Activated naive CD4-positive, alpha-beta T cell treated with Interleukin-2 at 50 U/mL for 16 hours (primary cell): ENCODE measurements at places on chromosomes 6 and 20.
A peak's percentile ranks its signal among the peaks of the same experiment; 100 is the strongest.

- peak; percentile 80 for DNase-seq
Observed at GRCh38 chr20:31560094-31560745, 44.9 kb upstream of the ID1 start.

GRCh38 chr6:6610031-6610591 lies 21.6 kb downstream of the LY86 start:
- peak; percentile 18 for DNase-seq

GRCh38 chr6:148177589-148178233 lies 164.9 kb upstream of the SASH1 start:
- peak; percentile 24 for DNase-seq

- DNase-seq, result no peak
Observed at GRCh38 chr6:14871221-14871620, 374.6 kb upstream of the JARID2 start.

DNA sequence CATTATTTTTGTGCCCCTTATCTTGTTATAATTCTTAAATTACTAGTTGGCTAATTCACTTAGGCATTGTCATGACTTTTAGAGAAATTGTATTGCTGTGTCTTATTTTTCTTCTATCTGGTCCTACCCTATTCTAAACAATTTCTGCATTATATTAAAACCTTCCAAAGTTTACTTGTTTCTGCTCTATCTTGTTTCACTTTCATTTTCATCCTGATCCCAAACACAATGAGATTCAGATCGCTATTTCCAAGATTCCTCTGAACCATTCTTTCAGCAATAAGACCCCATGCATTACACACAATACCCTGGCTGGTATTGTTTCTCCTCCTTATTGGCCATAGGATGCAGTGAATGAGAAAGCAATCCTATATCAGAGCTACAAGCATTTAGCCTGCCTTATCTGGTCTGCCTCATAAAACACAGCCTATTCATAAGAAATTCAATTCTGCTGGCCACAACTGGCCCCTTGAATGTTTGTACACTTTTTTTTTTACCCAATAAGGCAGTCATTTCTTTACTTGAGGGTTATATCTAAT lies 69.9 kb upstream of the POU3F2 start:
- DNase-seq, result no peak

DNA sequence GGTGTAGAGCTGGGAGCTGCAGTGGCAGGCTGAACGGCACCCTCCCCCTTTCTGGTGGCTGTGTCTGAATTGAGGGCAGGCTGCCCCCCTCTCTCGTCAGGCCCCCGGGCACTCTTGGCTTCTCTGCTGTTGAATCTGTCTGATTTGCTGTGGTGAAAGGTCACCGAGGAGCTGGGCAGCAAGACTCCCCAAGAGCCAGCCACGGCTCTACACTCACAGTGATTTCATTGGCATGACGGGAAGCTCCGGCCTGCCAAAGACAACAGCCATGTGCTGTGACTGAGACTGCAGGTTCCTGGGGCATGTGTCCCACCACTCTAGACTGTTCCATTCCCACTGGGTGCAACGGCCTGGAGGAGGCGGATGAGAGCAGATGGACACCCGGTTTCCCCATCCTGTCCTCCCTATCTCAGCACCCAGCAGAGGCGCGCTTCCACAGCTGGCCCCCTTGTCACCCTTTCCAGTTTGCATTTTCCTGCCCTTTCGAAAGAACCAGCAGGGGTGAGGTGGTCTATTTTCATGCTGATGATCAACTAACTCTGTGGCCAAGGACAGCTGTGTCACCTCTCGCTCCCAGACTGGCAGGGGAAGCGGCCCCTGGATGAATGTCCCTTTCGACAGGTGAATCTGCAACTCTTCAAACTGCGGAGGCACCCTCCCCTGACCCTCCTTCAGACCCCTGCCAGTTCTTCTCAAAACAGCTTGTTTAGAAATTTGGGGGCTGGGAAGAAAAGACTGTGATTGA lies 2.2 kb downstream of the APCDD1L start:
- DNase-seq, result no peak

DNA sequence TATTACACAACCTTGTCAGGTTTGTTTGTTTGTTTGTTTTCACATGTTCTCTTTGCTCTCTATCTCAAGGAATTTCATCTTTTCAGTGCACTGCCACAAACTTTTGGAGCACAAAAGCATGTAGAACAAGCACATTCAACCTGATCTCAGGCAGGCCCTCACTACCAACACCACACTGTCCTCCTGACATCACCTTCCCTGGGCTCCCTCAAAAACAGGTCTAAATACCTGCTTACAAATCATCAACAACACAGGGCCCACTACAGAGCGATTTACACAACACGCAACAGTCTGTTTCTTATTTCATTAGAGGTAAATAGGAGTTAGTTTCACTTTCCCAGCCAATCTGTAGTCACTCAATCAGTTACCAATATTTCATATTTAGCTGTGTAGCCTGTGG lies 241.4 kb downstream of the EPHA7 start:
- no peak for DNase-seq

DNA sequence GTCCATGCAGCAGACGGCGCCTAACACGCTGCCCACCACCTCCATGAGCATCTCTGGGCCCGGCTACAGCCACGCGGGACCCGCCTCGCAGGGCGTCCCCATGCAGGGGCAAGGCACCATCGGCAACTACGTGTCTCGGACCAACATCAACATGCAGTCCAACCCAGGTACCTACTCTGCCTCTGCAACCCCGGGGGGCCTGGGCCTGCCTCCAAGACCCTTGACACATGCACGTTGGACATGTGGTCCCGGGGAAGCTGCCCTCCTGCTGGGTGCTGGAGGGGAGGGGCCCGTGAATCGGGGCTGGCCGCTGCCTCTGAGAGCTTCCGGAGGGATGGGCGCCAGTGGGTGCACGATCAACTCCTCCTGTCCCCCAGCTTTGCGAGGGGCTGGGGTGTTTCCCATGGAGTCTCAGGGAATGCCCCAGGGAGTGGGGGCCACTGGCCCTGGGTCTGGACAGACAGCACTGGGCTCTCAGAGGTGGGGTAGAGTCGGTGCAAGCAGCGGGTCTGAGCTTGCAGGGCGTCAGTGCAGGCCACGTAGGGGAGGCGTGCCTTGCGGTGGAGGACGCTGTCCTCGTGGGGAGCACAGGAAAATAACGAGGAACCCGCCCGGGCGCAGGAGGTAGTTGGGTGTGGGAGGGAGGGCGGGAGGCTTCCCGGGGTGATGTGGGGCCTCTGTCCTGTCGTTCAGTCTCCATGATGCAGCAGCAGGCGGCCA lies 19.4 kb downstream of the SS18L1 start:
- DNase-seq, result no peak

- no peak for DNase-seq
Observed at GRCh38 chr6:142848156-142848555, 96.8 kb downstream of the HIVEP2 start.

DNA sequence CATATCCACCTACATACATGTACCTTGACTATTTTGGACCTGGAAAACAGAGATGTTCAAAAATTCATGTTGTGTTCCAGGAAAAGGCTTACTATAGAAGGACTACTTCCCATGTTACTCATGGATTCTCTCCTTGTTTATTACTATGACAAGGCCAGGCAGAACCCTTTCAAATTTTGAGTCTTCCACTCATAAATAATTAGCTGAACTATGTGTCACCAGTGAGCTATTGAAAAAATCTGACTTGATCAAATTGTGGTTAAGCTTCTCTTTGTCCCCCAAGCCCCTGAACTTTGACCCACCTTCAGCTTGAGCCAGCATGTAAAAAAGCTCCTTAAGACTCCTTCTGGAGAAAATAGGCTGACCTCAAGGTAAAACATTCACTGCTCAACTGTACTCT lies 1142.8 kb upstream of the EYS start:
- no peak for DNase-seq

GRCh38 chr6:8758412-8758811 lies 323.1 kb upstream of the SLC35B3 start:
- DNase-seq, result no peak

DNA sequence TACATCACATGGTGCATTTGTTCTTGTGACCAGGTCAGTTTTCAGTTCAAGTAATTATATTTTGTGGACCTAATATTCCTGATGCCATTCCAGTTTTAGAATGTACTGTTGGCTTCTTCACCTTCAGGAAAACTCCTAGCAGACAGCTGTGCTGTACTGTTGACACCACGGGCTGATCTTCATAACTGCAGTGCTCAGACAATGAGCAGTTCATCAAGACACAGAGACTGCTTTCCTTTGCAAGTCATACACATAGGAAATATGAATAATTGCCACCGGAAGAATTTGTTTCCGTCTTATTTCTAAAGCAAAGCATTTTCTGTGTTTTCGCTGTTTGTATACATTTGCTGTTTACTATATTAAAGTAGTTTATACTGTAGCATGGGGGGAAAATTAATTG lies 89.8 kb downstream of the C6orf118 start:
- no peak for DNase-seq

DNA sequence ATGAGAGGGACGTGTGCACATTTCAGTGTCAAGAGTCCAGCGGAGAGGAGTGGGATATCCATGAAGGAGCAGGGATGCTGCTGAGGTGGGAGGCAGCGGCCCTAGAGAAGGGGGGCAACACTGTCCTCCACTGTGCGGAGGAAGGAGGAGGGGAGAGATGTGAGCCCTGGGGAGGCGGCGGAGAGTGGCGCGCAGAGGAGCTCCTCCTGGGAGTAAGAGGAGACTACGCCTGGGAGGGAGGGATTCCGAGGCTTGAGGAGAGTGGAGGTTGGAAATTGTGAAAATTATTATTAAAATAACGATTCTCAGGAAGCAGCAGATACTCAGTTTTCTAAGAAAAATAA lies 142.7 kb downstream of the CEP57L1 start:
- no peak for DNase-seq

GRCh38 chr6:30769853-30770524 lies 25.6 kb upstream of the IER3 start:
- no peak for DNase-seq

- DNase-seq, result no peak
Observed at GRCh38 chr6:72890671-72891070, 268.8 kb downstream of the KCNQ5 start.

- no peak for DNase-seq
Observed at GRCh38 chr6:151349651-151350270, 41.6 kb downstream of the ZBTB2 start.

- no peak for DNase-seq
Observed at GRCh38 chr6:137677709-137678108, 183.5 kb upstream of the OLIG3 start.

- DNase-seq, result no peak
Observed at GRCh38 chr6:47202644-47203205, 107.0 kb downstream of the TNFRSF21 start.

DNA sequence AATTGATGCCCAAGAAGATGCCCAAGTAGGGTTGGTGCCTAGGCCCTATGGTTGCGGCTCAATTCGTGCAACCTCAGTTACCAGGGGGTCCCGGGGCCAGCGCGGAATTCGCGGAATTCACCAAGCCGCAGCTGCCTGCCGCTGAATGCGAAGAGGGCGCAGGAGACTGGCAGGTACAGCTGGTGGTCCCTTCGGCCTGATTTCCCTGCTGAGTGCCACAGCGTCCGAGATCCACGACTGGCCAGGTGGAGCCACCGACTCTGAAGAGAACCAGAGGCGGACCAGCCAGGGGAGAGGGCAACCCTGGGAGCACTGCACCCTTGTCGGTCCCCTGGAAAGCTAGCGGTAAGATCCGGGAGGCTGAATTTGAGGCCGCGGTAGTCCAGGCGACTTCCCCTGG lies 6.8 kb upstream of the TFAP2D start:
- no peak for DNase-seq

DNA sequence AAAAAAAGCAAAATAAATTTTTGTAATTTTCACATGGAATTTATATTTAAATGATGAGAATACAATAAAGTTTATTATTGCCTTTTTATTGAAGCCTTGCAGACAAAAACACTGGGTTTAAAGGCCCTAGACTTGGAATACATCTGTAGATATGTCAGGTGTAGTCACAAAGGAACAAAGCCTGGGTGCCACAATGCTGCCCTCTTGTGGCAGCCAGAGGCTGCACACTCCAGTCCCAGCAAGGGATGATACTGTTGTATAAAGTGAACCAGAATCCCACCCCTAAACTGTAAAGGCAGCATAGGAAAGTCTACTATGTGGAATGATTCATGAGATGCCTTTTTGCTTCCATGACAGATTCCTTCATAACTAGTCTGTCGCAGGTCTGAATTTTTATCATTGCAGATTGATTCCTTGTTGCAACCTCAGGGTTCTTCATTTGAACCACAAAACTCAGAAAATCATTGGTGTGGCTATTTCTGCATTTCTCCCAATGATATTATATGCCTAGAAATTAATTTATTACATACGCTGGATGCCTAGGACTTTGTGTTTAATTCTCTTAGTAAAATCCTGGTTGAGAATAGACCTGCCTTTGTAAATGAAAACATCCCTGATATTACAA lies 37.0 kb downstream of the MAK start:
- peak; percentile 61 for DNase-seq

- no peak for DNase-seq
Observed at GRCh38 chr20:41902346-41902745, 284.2 kb upstream of the CHD6 start.

GRCh38 chr6:43627008-43627825 lies 1.8 kb downstream of the GTPBP2 start:
- DNase-seq, result no peak

- DNase-seq, result no peak
Observed at GRCh38 chr6:25340431-25341202, 61.4 kb downstream of the CARMIL1 start.

DNA sequence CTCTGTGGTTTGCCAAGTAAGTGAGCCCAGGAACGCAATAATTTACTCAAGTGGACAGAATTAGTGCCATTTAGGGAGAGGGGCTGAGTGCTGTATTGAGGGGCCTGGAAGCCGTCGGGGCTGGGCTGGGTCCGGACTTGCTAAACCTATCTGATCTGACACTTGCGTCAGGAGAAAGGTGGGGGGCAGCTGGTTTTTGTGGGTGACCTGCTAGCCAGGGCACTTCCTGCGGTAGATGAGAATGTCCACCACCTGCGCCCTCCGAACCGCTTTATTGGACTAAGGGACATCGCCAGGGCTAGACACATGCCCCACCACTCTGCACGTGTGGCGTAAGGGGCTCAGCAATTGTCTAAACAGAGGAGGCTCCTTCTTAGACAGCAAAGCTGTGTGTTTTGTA lies 139.1 kb downstream of the CDH4 start:
- DNase-seq, result no peak

- peak; percentile 18 for DNase-seq
Observed at GRCh38 chr20:4112481-4113421, 97.4 kb upstream of the RNF24 start.

DNA sequence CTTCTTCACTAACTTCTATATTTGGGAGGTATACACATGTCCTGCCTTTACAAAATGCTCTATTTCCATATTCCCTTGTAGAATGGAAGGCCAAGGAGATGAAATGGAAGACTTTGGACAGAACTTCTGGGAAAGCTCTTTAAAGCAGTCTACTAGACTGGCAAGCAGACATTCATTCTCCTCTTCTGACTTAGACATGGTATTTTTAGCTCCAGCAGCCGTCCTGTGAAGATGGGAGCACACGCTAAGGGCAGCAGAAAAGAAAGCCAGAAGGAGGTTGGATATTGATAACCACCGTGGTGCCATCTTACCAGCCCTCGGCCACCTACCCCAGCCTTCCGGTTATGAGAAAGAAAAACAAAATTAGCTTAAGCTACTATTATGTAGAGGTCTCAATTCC lies 70.1 kb upstream of the E2F3 start:
- no peak for DNase-seq
